ENCODE measurements at places on chromosomes 5 and 9. TPM values are rescaled to one million over a fixed set of nuclear protein-coding genes. Genes with fewer than 3 reads are reported as not detected.

SLC36A3 gene
- not detected for total RNA-seq

REXO4 gene
- total RNA-seq, result 42.9 TPM

GLRA1 gene
- not detected for total RNA-seq

DMRT2 gene
- not detected for total RNA-seq

EIF4E1B gene
- not detected for total RNA-seq

SNX18 gene
- 16.2 TPM for total RNA-seq

IL5 gene
- not detected for total RNA-seq

FOXD4L5 gene
- not detected for total RNA-seq

SAXO1 gene
- 0.79 TPM for total RNA-seq

ODF2 gene
- total RNA-seq, result 32.8 TPM

GRCh38 chr5:139190125-139190524 is 8.0 kb downstream of the SIL1 start:
- no peaks in the 10 kb centered on the region for H3K27me3 ChIP-seq
- no peak for DNase-seq
- H3K4me1 ChIP-seq, result no peaks in the 10 kb centered on the region
- H3K36me3 ChIP-seq, result peaks cover 4% of the 10 kb centered on the region

GRCh38 chr5:9922719-9923118 is 292.6 kb upstream of the TAS2R1 start:
- no peak for DNase-seq
- H3K4me3 ChIP-seq, result no peak overlapping the region
- H3K36me3 ChIP-seq, result no peaks in the 10 kb centered on the region

- peaks cover 6% of the 10 kb centered on the region for H3K36me3 ChIP-seq
- no peak overlapping the region for H3K27ac ChIP-seq
- no peak for DNase-seq
- peaks cover 3% of the 10 kb centered on the region for H3K4me1 ChIP-seq
- H3K27me3 ChIP-seq, result no peaks in the 10 kb centered on the region
Observed at GRCh38 chr5:138369706-138370105, 17.2 kb downstream of the KDM3B start.

DNA sequence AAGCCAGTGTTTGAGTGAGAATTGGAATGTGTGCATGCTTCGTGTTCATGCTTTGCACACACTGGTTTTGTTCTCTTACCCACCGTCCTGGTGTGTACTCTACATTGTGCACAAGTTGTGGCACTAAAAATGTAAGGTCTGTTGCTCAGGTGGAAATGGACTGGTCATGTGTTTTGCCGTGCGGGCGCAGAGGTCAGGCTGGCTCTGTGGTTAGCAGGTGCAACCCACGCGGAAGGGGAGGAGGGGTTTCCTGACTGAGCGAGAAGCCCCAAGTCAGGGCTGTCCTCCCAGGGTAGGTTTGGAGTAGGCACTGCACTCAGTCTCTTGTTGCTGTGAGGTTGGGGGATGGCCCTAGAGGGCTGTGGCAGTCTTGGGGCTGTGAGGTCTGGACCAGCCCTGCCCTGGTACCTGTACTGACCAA is 86.6 kb downstream of the EHMT1 start:
- no peak overlapping the region for H3K4me3 ChIP-seq
- peaks cover 4% of the 10 kb centered on the region for H3K36me3 ChIP-seq
- peak; percentile 28 for DNase-seq
- peaks cover 24% of the 10 kb centered on the region for H3K4me1 ChIP-seq

DNA sequence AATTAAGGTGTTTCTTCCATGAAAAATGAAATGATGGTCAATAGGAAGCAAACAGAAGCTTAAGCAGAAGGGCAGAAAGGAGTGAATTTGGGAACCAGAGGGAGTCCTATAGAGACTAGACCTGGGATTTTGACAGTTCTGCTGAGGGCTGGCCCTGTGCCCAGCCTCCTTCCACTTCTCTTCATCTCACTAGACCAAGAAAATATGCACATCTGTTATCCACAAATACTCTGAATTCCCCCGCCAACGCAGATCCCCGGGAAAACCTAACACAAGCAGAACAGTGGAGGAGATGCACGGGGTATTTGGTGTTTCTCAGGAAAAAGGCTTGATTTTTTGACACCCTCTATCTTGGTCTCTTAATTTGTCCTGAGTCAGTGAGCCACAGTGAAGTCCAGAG is 22.7 kb downstream of the GRIA1 start:
- no peaks in the 10 kb centered on the region for H3K4me1 ChIP-seq
- no peak for DNase-seq
- H3K4me3 ChIP-seq, result no peak overlapping the region
- no peak overlapping the region for H3K27ac ChIP-seq

DNA sequence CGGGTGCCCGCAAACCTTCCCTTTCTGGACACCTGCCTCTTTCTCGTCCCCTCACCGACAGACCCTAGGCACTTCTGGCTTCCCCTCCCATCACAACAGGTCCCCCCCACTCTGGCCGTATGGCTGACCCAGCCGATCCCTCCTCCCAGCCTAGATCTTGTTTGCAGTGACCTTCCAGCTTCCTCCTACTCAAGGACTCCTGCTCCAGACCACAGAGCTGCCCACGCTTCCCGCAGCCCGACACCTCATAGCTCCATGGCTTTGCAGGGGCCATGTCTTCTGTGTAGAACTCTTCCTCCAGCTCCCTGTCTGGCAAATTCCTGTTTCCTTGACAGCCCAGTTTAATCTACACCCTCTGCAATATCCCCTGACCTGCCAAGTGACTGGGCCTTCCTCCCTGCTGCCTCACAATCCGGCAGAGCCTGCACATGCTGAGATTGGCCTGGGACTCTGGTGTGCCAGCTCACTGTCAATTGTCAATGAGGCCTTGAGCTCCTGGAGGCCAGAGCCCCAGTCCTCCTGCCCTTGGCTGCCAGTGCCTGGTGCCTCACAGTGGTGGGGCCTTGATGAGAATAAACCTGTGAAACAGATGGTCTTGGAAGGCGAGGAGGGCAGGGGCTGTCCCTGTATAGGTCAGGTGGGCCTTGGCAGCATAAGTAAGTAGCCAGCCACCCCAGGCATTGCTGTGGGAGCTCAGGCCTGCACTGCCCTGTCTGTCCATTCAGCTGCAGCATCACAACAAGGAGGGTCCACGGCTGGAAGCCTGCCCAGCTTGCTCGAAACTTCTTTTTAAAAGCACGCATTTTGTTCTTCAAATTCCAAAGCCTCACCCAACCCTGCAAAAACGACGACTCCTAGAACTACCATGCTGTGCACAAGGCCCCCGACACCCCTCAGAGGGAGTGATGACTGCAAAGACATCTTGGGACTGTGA is 50.5 kb downstream of the GADD45G start:
- no peak overlapping the region for H3K27ac ChIP-seq
- DNase-seq, result no peak

DNA sequence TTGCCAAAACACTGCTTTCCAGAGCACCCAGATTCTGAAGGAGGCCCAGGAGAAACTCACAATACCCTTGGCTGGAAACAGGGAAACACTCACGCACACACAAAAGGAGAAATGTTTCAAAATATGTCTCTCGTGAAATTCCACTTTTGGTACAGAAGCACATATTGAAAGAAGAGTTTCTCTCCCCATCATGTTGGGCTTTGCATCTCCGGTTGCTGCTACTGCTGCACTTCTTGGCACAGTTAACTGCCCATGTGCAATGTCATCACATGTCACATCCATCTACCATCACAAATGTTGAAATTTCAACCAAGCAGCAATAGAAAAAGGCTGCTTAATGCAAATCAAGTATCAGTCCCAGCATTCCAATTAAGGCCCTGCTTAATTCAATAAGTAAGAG is 72.1 kb downstream of the ABCA1 start:
- no peak for DNase-seq
- no peaks in the 10 kb centered on the region for H3K36me3 ChIP-seq
- no peaks in the 10 kb centered on the region for H3K4me1 ChIP-seq
- no peak overlapping the region for H3K4me3 ChIP-seq
- H3K27me3 ChIP-seq, result no peaks in the 10 kb centered on the region
- no peak overlapping the region for H3K27ac ChIP-seq

GRCh38 chr5:43063721-43064171 is 23.6 kb upstream of the ANXA2R start:
- no peak overlapping the region for H3K4me3 ChIP-seq
- no peaks in the 10 kb centered on the region for H3K36me3 ChIP-seq
- DNase-seq, result no peak

- H3K36me3 ChIP-seq, result no peaks in the 10 kb centered on the region
- H3K4me3 ChIP-seq, result no peak overlapping the region
- no peak for DNase-seq
Observed at GRCh38 chr5:35513612-35514011, 104.1 kb upstream of the SPEF2 start.

- no peaks in the 10 kb centered on the region for H3K27me3 ChIP-seq
- no peak for DNase-seq
- H3K36me3 ChIP-seq, result no peaks in the 10 kb centered on the region
- H3K4me3 ChIP-seq, result no peak overlapping the region
- H3K4me1 ChIP-seq, result no peaks in the 10 kb centered on the region
Observed at GRCh38 chr5:84783003-84783402, 398.3 kb upstream of the EDIL3 start.

DNA sequence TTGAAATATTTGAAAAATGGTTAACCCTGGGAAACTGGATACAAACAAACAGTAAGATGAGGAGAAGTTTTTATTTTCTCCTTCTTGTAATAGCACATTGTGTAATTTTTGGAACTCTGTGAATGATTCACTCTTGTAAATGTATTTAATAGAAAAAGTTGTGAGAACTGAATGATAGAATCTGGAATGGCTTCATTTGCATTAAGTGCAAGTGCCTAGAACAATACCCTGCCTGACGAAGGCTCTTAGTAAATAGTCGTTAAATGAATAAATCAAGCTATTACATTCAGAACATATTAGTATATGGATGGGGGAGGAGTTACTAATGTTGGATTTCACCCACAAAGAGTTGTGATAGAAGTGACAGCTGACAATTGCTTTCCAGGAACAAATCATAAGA is 442.5 kb downstream of the EFNA5 start:
- no peak for DNase-seq
- no peaks in the 10 kb centered on the region for H3K27me3 ChIP-seq
- no peaks in the 10 kb centered on the region for H3K4me1 ChIP-seq
- H3K4me3 ChIP-seq, result no peak overlapping the region
- H3K36me3 ChIP-seq, result no peaks in the 10 kb centered on the region

GRCh38 chr5:149990518-149991376 is 9.7 kb downstream of the TIGD6 start:
- peak; percentile 39 for DNase-seq
- peaks cover under 1% of the 10 kb centered on the region for H3K36me3 ChIP-seq
- no peaks in the 10 kb centered on the region for H3K4me1 ChIP-seq

- H3K36me3 ChIP-seq, result no peaks in the 10 kb centered on the region
- H3K27ac ChIP-seq, result no peak overlapping the region
- no peaks in the 10 kb centered on the region for H3K4me1 ChIP-seq
- no peak for DNase-seq
- no peaks in the 10 kb centered on the region for H3K27me3 ChIP-seq
- H3K4me3 ChIP-seq, result no peak overlapping the region
Observed at GRCh38 chr9:120265791-120266190, 314.2 kb downstream of the CDK5RAP2 start.

- DNase-seq, result no peak
- H3K4me1 ChIP-seq, result no peaks in the 10 kb centered on the region
- H3K36me3 ChIP-seq, result no peaks in the 10 kb centered on the region
- H3K27me3 ChIP-seq, result no peaks in the 10 kb centered on the region
- H3K4me3 ChIP-seq, result no peak overlapping the region
Observed at GRCh38 chr9:85443190-85443598, 298.6 kb downstream of the AGTPBP1 start.

- no peaks in the 10 kb centered on the region for H3K36me3 ChIP-seq
- H3K27me3 ChIP-seq, result no peaks in the 10 kb centered on the region
- peaks cover 2% of the 10 kb centered on the region for H3K4me1 ChIP-seq
- DNase-seq, result no peak
- no peak overlapping the region for H3K4me3 ChIP-seq
- no peak overlapping the region for H3K27ac ChIP-seq
Observed at GRCh38 chr9:125743682-125744428, 3.3 kb upstream of the PBX3 start.

DNA sequence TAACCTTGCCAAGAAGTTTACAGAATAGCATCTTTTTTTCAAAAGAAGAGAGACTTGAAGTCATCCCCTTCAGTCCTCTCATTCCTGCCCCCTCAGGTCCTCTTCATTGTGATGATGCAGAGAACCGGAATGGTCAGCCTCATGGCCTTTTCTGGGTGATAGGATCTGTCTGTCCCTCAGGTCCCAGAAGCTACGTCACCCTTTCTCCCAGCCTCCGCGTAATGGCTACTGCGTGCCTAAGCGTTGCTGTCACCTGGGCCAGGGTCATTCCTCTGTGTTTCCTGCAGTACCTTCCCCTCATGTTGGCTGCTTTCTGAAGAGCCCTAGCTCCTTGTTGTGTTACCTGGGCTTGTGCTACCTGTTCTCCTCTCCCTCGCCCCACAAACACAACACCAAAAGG is 4.7 kb downstream of the PIK3R1 start:
- H3K4me1 ChIP-seq, result peaks cover 41% of the 10 kb centered on the region
- no peak for DNase-seq
- H3K4me3 ChIP-seq, result no peak overlapping the region
- H3K27me3 ChIP-seq, result no peaks in the 10 kb centered on the region

DNA sequence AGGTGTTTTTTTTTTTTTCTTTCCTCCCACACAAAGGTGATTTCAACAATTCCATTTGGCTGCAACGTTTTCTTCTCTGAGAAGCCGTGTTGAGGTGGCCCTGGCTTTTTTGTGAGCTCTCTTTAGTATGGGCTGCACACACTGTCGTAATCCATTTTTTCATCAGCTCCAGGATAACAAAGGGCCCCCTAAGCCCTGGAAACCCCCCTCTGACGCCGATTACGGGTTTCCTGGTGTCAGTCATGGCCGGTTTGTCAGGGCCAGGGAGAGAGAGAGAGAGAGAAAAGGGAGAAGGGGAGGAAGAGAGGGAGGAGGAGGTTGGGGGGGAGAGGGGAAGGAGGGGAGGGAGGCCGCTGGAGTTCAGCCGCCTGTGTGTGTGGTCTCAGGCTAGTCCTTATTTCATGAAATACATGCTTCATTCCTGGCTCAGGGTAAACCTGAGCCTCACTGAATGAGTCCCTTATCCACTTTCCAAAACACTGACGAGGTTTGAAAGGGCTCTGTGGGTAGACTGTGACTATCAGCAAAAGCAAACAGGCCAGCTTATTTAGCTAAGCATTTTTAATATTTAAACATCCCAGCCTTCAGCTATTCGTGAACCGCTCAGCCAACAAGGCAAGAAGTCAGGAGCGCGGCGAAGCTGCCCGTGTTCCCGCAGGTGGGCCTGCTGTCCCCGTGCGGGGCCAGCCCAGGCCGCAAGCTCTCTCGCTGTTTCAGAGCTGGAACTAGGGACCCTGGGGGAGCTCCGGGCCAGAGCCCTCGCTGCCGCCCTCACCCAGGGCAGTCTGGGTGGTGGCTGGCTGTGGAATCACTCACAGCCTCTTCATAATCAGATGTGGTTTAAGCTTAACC is 172.8 kb downstream of the ERCC6L2 start:
- H3K27me3 ChIP-seq, result peaks cover 21% of the 10 kb centered on the region
- H3K4me1 ChIP-seq, result peaks cover 4% of the 10 kb centered on the region

- no peaks in the 10 kb centered on the region for H3K27me3 ChIP-seq
- no peaks in the 10 kb centered on the region for H3K4me1 ChIP-seq
- no peak overlapping the region for H3K27ac ChIP-seq
- no peaks in the 10 kb centered on the region for H3K36me3 ChIP-seq
- H3K4me3 ChIP-seq, result no peak overlapping the region
Observed at GRCh38 chr5:17443333-17444130, 54.5 kb upstream of the TAF11L2 start.

- H3K4me1 ChIP-seq, result peaks cover 21% of the 10 kb centered on the region
- H3K4me3 ChIP-seq, result no peak overlapping the region
- DNase-seq, result no peak
- no peaks in the 10 kb centered on the region for H3K36me3 ChIP-seq
Observed at GRCh38 chr9:37905131-37905505, 1.2 kb upstream of the SLC25A51 start.

GRCh38 chr5:149337736-149338135 is 7.6 kb upstream of the GRPEL2 start:
- H3K4me1 ChIP-seq, result no peaks in the 10 kb centered on the region
- H3K4me3 ChIP-seq, result no peak overlapping the region
- no peaks in the 10 kb centered on the region for H3K27me3 ChIP-seq
- H3K27ac ChIP-seq, result no peak overlapping the region
- DNase-seq, result no peak
